NCI-H2107 (cell line): ENCODE measurements at places on chromosomes 1 and 21.

DNA sequence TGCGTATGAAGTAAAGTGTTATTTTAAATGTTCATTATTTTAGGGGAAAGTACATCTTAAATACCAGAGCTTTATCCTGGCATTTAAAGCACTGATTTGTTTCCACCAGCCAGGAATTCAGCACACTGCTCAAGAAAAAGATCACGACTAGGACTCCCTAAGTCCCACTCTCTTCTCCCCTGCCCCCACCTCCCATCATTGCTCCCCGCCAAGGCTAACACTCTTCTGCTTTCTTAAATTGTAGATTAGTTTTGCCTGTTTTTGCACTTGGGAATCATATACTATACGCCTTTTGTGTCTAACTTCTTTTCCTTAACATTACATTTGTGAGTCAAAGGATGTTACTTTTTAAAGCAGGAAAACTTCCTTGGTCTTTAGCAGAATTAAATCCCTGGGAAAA is 37.5 kb upstream of the C1orf105 start:
- no peak for DNase-seq

DNA sequence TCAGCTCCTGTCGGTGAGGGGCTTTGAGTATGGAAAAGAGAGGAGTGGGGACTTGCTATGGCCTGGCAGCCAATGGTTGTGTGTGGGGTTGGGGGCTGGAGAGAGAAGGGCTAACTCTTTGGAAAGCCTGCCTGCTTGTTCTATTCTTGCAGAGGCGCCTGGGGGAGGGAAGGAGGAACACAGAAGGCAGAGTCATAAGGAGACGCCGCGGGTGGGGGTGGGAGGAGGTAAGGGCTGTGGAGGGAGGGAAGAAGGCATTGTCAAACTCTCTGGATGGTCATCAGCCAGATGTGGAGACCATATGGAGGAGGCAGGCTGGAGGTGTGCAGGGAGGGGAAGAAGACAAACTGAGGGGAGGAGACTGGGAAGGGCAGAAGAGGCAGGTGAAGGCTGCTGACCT is 70.0 kb downstream of the PLXNA2 start:
- no peak for DNase-seq

DNA sequence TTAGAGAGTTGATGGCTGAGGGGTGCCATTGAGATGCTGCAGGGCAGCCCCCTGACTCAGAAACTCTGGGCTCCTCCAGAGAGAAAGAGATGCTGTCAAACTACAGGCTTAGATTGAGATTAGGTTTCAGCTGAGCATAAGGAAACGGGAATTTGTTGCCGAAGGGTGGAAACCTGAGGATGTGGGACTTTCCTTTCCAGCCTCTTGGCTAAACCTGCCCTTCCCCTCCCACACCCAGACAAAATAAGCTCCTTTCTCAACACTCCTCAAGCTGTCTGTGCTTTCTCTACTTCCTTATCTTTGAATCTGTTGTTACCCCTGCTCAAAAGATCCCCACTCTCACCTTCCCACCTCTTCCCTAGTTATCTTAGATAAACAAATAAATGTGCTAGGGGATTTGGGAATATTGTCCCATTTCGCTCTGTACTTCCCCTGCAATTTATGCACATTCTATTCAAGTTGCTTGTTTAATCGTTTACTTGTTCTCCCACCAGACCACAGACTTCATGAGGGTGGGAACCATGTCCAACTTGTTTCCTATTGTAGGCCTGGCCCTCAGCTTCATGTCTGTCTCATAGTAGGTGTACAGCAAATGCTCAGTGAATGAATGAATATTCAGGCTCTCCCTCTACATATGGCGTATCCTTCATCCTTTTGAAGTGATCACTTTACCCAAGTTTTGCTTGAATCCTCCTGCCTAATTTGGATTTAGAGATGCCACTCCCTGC is 30.6 kb upstream of the MARK1 start:
- no peak for DNase-seq

DNA sequence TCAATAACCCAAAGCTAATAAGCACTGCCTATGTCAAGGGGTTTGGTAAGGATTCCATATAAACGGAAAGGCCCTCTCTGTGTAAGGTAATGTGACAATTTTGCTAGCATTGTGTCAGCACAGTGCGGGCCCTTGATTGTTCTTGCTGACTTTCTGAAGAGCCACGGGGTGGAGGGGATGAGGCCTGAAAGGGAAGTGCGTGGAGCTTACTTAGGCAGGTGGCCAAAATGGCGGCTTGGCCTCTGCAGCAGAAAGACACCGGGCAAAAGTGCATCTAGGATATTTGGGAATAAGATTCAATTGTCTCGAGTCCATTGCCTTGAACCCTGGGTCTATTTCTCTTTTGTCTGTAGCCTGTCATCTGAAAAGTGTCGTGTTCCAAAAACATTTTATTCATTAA is 114.3 kb downstream of the TGFB2 start:
- no peak for DNase-seq

- DNase-seq = no peak
Measured at GRCh38 chr1:76408303-76408702, 333.8 kb downstream of the ST6GALNAC3 start.

DNA sequence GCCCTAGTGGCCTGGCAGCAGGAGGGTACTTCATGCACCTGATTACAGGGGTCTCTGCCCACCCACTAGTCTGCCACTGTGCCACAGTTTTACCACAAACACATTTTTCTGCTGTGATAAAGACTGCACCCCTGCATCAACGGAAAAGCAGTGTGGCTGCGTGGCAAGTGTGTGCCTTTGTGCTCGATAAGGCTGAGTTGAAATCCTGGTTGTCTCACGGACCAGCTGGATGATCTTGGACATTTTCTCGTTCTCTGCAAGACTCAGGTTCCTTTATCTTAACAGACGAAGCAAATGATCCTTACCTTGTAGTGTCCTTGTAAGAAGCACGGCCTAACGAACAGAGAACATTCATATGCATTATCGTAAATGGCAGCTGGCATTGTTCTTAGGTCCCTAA is 10.2 kb downstream of the GRHL3 start:
- no peak for DNase-seq

DNA sequence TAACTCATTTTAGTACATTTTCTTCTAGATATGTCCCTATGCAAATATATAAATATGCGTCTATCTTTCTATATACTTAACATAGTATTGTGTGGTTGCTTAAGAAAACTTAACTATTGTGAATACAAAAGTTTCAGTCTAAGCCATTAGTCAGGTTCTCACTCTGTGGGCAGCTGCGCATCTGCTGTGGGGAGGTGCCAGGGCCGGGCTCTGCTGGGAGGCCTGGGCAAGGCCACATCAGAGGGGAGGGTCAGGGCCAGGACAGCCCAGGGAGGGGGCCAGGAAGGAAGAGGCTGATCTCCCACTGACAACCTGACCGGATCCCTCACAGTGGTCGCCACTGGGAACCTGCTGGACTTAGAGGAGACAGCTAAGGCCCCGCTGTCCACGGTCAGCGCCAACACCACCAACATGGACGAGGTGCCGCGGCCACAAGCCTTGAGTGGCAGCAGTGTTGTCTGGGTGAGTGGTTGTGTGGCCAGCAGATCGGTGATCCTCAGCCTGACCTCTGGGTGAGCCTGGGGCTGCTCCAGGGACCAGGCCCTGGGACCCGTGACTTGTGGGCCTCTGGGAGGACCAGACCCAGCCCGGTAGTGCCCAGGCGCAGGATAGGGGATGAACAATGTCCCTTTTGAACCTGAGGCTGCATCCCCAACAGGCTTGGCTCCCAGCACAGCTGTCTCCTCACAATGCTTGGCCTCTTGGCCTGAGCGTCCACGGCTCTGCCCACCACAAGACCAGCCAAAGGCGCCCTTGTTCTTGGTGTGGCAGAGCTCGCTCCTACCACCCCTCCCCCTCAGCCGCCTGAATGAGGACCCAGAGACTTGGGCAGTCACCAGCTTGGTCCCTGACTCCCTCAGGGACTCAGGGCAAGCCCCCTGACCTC is 20.2 kb downstream of the LDLRAP1 start:
- DNase-seq = no peak

DNA sequence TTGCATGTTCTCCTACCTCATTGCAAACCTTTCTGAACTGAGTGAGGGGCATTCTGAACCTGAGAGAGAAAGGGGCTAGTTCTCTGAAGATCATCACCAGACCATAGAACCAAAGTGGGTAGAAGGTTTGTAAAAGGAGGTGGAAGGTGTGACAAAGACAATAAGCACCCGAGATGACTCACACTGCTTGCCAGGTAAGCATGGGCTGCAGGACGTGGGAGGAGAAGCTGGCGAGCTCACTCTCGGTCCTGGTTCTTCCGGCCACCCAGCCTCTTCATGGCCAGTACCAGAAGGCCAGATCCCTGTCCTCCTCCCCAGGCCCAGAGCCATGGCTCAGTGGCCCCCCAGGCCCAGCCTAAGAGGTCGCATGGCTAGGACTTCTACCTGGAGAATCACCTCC is 128.3 kb downstream of the TMEM53 start:
- DNase-seq = no peak

DNA sequence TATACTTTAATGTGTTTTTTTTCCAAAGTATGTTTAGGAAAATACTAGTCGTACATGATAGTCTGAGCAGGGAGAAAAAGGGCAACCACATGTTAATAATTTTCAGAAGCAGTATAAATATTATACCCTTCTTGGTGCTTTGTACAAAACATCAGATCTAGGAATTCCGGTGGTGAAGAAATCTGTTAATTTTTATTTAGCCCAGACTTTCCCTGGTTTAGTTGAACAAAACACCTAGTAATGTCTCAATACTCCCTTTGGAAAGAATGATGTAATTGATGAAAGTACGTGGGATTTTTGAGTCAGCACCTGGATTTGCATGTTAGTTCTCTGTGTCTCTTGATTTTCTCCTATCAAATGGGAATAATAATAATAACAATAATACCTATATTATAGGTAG is 38.4 kb upstream of the KCNK2 start:
- DNase-seq = no peak

- DNase-seq = peak; percentile 50
Measured at GRCh38 chr21:44709426-44710293, 1.7 kb downstream of the TSPEAR start.

- no peak for DNase-seq
Measured at GRCh38 chr1:38525343-38526043, 334.1 kb downstream of the RRAGC start.

DNA sequence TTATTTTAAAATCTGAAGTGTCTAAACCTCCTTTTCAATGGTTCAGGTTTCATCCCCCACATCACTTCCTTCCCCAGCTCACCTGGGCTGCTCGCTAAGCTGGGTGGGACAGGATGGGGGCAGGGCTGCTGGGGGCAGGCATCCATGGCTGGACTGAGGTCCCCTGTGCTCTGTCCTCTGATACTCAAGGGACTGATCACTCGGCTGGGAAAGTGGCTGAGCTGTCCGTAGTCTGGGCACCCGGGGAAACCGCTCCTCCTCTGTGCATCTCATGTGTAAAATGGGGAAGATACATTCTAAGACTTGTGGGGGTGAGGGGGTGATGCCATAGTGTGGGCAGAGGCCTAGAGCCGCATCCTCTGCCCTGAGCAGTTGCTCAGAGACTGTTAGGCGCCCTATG is 411.2 kb downstream of the MATN1 start:
- DNase-seq = no peak

DNA sequence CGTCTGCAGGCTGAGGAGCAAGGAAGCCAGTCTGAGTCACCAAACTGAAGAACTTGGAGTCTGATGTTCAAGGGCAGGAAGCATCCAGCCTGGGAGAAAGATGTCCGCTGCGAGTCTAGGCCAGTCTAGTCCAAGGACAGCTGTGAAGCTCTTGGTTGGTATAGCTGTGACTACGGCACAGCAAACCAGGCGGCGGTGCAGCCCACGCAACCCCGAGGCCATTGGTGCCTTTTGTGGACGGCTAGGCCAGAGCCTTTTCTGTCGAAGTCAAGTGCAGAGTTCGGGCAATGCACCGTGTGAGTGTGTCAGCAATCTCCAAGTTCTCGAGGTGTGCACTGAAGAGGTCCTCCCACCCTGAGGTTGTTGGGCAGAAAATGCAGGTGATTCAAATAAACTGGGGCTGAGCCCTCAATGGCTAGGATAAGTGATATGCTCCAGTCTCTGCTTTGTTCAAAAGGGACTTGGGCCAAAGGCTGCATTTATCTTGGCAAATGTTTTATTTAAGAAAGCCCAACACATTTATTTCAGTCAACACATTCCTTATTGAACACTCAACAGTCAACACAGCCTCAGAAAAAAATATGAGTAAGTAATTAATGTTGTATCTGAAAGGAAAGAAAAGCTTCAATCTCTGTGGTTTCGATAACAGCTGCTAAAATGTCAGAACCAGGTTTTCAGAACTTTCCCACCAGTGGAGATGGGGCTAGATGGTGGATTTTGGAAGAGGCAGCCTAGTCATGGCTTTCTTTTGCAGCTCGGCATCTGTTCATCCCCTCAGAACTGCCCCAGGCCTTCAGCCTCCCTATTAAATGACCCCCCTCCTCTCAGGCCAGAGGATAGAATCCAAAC is 78.1 kb upstream of the COX20 start:
- no peak for DNase-seq

GRCh38 chr1:58143972-58144697 is 402.4 kb downstream of the OMA1 start:
- DNase-seq = no peak

- DNase-seq = peak; percentile 60
Measured at GRCh38 chr1:240190881-240191401, 99.3 kb downstream of the FMN2 start.

DNA sequence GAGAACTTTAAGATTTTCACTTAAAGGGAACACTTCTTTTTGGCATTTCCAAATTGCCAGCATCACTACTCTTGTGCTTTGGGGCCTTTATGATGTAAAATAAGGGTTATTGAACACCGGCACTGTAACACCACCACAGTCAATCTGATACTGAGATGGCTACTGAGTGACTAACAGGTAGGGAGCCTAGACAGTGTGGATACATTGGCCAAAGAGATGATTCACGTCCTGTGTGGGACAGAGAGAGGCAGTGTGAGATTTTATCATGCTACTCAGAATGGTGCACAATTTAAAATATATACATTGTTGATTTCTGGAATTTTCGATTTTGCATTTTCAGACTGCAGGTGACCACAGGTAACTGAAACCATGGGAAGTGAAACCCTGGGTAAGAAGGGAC is 261.6 kb downstream of the SPATA17 start:
- DNase-seq = no peak

DNA sequence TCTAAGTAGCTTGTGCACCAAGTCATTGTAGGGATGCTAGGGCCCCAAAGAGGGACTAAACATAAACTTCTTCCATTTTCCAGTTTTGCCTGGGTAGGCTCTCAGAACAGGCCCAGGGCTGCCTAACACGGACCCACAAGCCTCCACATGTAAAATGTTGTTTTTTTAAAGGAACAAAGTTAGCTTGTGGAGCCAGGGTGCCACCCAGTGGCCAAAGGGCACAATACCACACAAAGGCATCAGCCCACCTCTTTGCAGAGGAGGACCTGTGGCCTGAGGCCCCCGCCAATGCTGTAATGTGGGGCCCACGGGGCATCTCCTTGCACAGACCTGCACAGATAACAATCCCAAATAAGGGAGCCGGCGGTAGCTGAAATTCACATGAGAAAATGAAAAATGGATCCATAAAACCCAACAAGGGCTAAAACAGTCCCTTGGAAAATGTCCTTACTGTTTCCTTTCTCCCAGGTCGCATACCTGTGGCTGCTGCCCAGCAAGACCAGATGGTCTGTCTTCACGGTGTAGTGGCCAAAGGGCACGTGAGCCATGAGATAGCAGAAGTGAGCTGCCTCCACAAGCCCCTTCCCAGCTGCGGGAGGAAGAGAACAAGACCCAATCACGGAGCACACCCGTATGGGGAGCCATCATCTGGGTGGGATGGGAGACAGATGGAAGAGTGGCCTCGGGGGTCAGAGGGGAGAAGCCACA is 23.8 kb downstream of the SEC16B start:
- DNase-seq = peak; percentile 24

GRCh38 chr21:45363921-45364467 is 41.0 kb upstream of the COL18A1 start:
- DNase-seq = no peak
